ENCODE measurements at places on chromosomes 13 and 19.
A peak's percentile ranks its signal among the peaks of the same experiment; 100 is the strongest.

DNA sequence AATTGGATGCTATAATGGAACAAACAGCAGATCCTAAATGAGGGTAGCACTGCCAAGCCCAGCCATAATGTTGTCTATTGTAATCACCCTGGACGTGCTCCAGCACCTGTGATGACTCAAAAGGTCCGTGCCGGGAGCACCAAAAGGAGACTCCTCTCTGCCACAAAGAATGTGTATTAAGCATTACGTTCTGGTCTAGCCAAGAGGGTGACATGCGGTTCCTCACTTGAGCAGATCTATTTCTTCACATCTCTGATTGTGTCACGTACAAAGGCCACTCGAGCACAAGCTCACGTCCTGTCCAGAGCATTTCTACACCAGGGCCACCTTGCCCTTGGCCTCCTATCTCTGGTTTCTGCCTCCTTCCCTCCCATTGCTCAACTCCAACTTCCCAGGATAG, 219.9 kb upstream of the IRS2 start:
- DNase-seq = no peak

- DNase-seq = no peak
These were observed 5.9 kb downstream of the ARHGEF1 start for GRCh38 chr19:41888926-41889325.

DNA sequence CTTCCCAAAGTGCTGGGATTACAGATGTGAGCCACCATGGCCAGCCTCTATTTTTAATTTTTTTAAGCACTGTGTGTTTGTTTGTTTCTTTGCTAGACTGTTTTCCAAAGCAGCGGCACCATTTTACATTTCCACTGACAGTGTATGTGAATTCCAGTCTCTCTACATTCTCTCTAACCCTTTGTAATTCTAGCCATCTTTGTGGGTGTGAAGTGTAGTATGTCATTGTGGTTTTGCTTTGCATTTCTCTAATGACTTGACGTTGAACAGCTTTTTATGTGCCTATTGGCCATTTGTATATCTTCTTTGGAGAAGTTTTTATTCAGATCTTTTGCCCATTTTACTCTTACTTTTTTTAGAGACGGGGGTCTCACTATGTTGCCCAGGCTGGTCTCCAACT, 11.6 kb downstream of the PNPLA6 start:
- no peak for DNase-seq

GRCh38 chr19:39813264-39813993, 20.5 kb downstream of the DYRK1B start:
- DNase-seq = no peak

DNA sequence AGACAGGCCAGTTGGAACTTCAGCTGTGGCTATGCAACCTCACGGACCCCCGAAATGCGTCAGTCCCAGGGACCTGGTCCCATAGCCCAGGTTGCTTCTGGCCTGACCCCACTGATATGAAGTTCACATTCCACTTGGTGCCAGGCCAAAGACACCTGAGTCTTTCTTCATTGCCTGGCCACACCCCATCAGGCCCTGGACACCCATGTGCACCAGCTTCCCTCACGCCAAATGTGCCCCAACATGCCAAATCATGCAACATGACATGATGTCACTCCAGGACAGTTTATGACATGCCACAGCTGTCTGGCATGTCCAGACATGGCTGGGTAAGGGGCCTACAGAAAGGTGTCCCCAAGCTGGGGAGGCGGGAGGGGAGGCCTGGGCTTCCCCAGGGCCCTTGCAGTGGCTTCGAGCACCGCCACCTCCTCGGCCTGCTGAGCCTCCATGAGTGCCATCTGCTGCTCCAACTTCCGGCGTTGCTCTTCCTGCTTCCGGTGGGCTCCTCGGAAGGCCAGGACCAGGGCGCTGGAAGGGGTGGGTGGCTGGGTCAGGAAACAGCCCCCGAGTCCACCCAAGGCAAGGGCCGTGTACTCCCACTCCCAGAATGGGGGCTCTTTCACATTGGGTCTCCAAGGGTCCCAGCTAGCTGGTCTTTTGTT, 4.3 kb upstream of the NR2F6 start:
- no peak for DNase-seq

GRCh38 chr13:87295636-87296035, 375.5 kb upstream of the SLITRK5 start:
- no peak for DNase-seq

DNA sequence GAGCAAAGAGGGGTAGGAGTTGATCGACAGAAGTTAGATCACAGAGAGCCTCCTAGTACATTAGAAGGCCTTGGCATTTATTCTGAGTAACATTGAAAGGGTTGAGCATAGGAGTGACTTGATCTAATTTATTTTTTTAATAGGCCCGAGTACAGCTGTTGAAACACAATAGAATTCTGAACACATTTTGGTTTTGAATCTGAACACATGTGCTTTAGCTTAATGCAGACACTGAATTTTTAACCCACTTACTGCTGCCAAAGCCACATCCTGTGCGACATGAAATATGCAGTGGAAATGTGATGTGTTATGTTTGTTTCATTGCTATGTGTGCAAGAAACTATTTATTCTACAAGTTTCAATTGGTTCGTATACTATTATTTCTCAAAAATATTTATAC, 1505.9 kb downstream of the PCDH9 start:
- no peak for DNase-seq

- DNase-seq = no peak
These were observed 16.2 kb downstream of the LMTK3 start for GRCh38 chr19:48495396-48495795.

- DNase-seq = no peak
These were observed 20.6 kb downstream of the KLF5 start for GRCh38 chr13:73079359-73079758.

DNA sequence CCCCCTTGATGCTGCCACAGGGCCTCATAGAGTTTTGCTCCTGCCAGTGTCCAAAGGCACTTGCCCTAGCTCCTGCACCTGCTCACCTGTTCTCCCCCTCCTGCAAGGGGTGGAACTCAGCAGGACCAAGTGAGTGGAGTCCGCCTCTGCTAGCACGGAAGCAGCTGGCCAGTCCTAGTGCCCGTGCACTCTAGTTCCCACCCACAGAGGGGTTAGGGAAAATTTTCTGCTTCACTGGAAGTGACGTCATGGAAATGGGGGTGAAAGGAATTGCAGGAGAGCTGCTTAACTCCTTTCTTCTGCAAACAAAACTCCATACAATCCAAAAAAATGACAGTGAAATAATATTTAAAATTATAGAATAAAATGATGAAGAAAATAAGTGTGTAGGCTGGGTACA, 609.7 kb upstream of the SLITRK1 start:
- DNase-seq = no peak

- DNase-seq = no peak
These were observed 59.9 kb downstream of the TBC1D4 start for GRCh38 chr13:75422028-75422427.

GRCh38 chr19:15280915-15281683, 48.9 kb upstream of the EPHX3 start:
- DNase-seq = no peak

DNA sequence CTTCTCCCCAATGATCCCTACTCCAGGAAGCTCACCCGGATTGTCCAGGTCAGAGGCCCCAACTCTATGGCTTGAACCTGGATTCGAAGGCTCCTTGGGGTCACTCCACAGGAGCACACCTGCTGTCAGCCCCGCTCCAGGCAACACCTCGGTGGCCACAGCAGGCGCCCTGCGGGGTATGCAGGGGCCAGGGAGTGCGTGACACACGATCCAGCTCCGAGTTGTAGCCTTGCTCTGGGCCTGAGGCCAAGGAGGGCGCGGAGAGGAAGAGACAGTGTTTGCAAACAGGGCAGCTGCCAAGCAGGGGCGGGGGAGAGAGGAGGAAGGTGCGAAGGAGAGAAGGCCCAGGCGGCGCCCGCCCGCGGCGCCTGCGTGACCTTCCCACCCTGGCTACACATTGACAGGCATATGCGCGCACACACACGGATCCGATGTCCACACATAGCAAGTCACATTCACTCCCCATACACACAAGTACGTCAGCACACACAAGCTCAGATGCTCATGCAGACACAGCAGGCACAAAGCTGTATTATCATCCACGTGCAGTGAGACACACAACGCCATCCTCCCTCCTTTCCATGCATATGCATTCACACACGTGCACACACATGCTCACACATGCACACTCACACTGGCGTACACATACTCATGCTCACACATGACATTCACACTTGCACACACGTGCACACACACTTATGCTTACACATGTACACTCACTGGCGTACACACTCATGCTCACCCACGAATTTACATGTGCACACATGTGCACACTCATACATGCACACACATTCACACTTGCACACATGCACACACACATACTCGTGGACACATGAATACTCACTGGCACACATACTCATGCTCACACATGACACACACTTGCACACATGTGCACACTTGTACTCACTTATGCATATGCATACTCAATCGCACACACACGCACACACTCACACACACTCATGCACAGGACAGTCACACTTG, 10.4 kb downstream of the SBK2 start:
- no peak for DNase-seq

GRCh38 chr19:46133101-46133627, 8.7 kb upstream of the IGFL3 start:
- DNase-seq = no peak

GRCh38 chr13:113219256-113219940, 10.0 kb downstream of the CUL4A start:
- DNase-seq = no peak

DNA sequence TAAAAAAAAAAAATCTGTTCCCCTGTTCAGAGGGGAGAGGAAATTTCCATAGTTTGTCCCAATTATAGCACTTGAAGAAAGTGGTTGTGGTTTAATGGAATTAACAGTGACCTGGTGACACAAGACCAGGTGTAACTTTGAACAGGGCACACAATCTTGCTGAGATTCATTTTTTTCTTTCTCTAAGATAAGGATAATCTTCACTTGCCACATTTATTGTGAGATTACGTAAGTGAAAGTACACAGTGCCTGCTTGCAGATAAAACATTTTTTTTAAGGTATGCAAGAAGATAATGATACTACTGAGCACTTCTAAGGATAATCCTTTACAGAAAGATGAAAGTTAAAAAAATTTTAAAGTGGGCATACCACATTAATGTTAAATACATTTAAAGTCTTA, 448.1 kb downstream of the DIAPH3 start:
- no peak for DNase-seq

- DNase-seq = peak; percentile 88
These were observed 1.5 kb upstream of the GADD45B start for GRCh38 chr19:2474232-2475017.

DNA sequence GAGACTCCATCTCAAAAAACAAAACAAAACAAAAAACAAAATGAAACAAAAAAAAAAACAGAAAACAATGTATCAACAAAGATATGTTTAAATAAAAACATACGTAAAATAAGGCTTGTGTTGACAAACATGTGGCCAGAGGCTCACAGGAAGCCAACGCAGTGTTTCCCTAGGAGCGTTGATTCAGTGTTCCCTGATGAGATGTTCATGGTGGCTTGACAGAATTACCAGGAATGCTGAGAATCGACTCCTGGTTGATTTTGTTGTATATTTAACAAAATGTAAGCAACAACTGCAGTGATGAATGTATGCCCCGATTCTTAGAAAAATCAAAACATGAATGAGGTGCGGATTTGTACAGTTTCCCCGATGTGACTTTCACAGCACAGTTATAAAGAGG, 8.9 kb upstream of the ZNF787 start:
- no peak for DNase-seq

GRCh38 chr19:1122972-1123363, 19.2 kb downstream of the GPX4 start:
- DNase-seq = peak; percentile 65

DNA sequence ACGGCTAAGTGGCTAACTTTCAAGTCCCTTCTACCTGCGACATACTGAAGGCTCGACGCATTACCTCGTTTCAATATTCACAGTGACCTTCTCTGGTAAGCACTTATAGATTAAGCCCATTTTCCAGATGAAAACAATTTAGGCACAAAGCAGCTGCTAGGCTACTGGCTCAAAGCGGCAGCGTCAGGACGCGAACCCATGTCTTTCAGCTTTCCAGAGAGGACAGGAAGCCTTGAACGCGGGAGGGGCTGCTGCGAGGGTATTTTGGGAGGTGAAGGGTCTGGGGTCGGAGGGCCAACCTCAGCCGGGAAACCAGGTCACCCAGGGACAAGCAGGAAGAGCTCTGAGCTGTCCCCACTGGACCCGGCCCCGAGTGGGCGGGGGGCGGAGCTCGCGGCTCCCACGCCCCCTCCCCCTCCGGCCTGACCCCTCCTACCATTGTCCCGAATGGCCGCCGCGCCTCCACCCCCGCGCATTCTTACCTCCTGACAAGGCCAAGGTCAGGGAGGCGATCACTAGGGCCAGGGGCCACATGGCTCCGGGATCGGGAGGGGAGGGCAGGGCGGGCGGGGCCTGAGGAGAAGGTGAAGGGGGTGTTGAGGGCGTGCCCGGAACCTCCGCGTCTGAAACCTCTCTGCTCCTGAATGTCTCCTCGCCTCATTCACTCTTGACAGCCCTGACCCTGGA, at the start of gene KLK13:
Gene KLK13 (minus strand): TSS at position 559 of the 687 bp plus-strand sequence. CDS start 25 bp downstream, at position 534.
- DNase-seq = no peak

GRCh38 chr13:40329781-40330485, 336.5 kb downstream of the FOXO1 start:
- DNase-seq = no peak

- DNase-seq = no peak
These were observed 90.2 kb downstream of the SPACA7 start for GRCh38 chr13:112466132-112467058.

- DNase-seq = no peak
These were observed 12.6 kb upstream of the RAB11B start for GRCh38 chr19:8377598-8377997.
